ENCODE measurements at places on chromosomes 11 and 22. TPM values are rescaled to one million over a fixed set of nuclear protein-coding genes. Genes with fewer than 3 reads are reported as not detected.

OR4X2 gene
- total RNA-seq, result not detected

SPI1 gene
- total RNA-seq, result 1.8 TPM

RPUSD4 gene
- 33.0 TPM for total RNA-seq

KIAA0930 gene
- total RNA-seq, result 57.9 TPM

FAM180B gene
- not detected for total RNA-seq

PANX3 gene
- total RNA-seq, result not detected

SAC3D1 gene
- total RNA-seq, result 6.9 TPM

Data from diencephalon (tissue), 1 donor.